ENCODE measurements at places on chromosomes 5 and 9.

- no peak for DNase-seq
Measured at GRCh38 chr5:81774374-81774773, 23.5 kb upstream of the SSBP2 start.

- DNase-seq, result peak; percentile 27
Measured at GRCh38 chr9:76761448-76761847, 2.8 kb upstream of the PCA3 start.

DNA sequence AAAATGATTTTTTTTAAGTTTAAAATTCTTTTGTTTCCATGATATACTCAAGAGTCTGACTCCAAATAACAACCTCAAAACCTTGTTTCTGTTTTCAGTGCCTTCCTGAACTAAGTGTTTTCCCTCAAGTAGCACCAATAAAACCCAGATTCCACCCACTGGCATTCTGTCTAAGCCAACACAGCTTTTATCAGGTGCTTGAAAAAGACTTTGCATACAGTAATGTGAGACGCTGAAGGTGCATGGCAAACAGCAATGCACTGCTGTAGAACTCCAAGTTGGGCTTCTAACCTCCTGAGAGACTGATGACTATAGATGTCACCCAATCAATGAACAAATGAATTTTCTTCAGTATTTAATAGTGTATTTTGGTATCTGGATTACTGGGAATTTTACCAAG, 95.7 kb downstream of the NFIB start:
- DNase-seq, result no peak

- DNase-seq, result no peak
Measured at GRCh38 chr5:43313854-43314457, 744 bp upstream of the HMGCS1 start.

DNA sequence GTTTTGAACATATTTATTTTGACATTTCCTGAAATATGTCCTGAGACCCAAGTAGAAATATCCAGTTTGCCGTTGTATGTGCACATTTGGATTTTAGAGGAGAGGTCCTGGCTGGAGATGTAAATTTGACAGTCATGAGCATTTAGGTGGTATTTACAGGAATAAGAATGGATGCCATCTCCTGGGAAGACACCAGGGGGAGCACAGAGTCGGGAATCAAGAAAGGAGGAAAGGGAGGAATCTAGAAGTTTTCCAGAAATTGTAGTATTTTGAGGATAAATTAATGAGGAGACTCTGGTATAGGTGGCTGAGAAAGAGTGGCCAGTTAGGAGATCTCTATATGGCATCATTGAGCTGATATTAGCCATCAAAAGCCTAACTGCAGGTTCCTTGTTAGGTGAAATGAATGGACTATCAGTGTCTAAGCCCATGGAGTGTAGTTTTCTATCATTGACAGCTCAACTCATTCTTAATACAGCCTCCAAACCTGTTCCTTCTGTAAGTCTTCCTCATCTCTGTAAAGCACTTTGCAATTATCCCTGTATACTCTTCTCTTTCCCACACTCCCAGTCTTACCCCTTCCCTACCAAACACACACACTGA, 7.2 kb downstream of the GAPT start:
- DNase-seq, result peak; percentile 55

DNA sequence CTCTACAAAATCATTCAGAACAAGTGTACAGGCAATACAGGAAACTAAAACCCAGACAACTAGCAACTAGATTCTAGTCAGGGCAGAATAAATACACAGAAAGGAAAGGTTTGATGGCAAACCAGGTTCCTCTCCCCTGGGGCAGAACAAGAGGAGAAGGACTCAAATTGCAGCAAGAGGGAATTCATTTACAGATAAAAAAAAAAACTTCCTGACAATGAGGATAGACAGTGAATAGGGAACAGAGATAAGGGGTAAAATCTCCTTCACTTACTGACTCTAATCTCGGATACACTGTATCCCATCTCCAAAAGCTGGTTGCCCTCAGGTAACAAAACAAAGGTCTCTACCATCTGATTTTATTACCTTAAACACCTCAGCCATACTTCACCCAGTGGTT, 244.0 kb downstream of the SEC61B start:
- DNase-seq, result no peak

- peak; percentile 9 for DNase-seq
Measured at GRCh38 chr5:19928562-19929421, 59.2 kb downstream of the CDH18 start.

DNA sequence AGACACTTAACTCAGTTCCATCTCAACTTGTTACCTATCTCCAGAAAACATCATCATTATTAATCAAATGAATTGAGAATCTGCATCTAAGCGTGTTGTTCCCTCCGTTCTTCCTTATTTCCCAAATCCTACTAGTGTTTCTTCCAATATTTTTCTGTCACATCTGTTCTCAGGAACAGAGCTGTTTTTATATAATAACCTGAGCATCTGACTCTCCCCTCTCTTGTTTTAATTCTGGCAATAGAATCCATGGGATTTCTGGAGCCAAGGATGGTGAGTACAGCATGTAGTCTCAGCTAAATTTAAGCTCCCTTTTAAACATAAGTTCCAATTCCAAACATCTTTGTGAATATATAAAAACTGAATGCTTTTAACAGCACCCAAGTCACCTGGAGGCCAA, 558.3 kb downstream of the DTWD2 start:
- DNase-seq, result no peak

DNA sequence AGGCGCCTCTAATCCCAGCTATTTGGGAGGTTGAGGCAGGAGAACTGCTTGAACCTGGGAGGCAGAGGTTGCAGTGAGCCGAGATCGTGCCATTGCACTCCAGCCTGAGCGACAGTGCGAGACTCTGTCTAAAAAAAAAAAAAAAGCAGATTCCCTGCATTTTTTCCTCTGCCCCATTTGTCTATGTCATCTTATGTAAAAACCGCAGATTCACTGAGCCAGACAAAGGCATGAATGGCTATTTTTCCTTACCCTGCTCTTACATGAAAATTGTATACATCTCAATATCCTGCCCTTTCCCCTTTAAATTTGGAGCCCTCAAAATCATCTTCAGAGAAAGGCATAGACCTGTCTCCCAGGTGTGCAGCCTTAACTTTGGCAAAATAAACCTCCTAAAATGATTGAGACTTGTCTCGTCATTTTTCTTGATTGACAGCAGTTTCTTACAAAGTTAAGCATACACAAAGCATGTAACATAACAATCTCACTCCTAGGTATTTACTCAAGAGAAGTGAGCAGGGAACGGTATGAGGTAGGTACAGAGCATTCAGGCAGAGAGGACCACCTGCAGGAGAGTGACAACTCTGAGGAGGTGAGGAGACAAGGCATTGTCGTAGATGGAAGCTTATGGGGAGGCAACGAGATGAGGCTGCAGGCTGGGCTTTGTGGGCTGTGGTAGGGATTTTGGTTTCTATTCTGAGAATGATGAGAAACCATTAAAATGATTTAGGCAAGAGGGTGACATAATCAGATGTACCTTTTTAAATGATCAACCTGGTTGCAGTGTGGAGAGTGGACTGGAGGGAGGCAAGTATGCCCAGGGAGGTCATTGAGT, 65.7 kb upstream of the IL6ST start:
- DNase-seq, result no peak
